ENCODE measurements at places on chromosomes 2 and 18.
A peak's percentile ranks its signal among the peaks of the same experiment; 100 is the strongest.

DNA sequence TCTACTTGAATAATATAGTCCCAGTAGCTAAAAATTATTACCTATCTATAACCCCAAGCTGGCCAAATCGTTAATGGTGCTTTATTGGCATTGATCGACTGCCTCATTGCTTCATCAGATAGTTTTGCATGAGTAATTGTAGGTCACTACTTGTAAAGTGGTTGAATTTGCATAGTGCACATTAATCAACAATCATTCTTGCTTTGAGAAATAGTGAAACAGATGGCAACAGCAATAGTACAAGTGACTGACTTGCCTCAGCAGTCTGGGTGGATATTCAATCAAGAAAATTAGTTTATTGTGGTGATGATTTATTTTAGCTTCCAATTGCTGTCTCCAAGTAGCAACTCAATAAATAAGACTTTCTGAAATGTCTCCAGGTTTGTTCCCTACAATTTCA, 117.8 kb upstream of the NRXN1 start:
- DNase-seq: no peak

GRCh38 chr18:67007999-67008398, 404.1 kb upstream of the CDH19 start:
- no peak for DNase-seq

DNA sequence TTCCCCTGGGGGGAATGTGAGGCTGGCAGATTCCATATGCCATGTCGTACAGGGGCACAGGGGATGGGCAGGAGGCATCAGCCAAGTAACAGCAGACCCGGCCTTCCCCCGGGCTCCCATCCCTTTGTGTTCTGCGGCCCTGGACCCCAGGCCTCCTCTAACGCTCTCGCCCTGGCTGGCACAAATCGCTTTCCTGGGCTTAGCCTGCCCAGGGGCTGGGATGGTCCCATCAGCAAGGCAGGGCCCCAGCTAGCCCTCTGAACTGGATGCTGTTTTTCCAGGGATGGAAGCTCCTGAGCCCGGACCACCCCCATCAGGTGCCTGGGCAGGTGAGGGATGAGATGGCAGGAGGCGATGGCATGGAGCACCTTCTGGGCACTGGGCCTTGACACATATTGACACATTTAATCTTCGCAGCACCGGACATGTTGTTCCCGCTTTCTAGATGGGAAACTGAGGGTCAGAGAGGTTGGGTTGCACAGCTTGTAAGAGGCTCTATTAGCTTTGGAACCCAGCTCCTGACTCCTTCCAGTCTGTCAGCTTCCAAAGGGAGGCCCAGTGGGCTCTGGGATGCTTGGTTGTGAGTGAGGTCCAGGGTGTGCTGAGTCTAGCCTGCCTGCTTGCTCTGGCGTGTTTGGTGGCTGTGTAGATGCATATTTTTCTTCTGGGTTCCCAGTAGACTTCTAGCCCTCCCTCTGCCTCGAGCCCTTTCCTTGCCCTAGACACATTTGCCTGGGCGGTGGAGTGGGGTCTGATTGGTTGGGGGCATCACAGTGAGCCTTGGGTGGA, 40.3 kb downstream of the GLI2 start:
- no peak for DNase-seq

DNA sequence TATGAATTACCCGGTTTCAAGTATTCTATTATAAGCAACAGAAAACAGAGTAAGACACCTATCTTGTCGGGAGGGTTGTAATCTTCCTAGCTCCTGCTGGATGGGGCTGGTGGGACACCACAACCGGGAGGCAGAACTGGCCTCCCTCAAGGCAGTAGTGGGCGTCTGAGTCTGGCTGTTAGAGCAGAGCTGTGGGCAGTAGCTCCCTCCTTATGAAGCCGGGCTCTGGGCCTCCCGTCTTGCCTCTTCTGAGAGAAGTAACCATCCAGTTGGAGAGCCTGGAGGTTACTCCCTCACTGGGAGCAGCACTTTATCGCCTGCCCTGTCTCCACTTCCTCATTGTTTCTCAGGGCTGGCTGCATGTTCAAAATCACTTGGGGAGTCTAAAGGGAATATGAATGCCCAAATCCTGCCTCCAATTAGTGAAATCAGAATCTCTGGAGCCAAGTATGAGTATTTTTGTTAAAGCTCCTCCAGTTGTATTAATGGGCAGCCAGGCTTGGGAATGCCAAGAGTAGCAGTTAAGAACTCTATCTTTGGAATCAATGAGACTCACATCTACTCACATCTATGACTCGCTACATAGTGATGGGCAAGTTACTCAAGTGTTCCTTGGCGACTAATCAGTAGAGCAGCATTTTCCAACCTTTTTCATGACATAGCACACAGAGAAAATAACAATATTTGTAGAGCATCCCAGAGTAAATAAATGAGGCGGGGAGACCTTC, 27.3 kb upstream of the NRP2 start:
- DNase-seq: peak; percentile 73

- DNase-seq: peak; percentile 9
Measured at GRCh38 chr2:175769200-175769599, 232.9 kb downstream of the LNPK start.

- DNase-seq: peak; percentile 86
Measured at GRCh38 chr18:45993438-45993837, 26.3 kb upstream of the EPG5 start.

- DNase-seq: peak; percentile 58
Measured at GRCh38 chr2:159506764-159507440, 109.4 kb downstream of the BAZ2B start.

DNA sequence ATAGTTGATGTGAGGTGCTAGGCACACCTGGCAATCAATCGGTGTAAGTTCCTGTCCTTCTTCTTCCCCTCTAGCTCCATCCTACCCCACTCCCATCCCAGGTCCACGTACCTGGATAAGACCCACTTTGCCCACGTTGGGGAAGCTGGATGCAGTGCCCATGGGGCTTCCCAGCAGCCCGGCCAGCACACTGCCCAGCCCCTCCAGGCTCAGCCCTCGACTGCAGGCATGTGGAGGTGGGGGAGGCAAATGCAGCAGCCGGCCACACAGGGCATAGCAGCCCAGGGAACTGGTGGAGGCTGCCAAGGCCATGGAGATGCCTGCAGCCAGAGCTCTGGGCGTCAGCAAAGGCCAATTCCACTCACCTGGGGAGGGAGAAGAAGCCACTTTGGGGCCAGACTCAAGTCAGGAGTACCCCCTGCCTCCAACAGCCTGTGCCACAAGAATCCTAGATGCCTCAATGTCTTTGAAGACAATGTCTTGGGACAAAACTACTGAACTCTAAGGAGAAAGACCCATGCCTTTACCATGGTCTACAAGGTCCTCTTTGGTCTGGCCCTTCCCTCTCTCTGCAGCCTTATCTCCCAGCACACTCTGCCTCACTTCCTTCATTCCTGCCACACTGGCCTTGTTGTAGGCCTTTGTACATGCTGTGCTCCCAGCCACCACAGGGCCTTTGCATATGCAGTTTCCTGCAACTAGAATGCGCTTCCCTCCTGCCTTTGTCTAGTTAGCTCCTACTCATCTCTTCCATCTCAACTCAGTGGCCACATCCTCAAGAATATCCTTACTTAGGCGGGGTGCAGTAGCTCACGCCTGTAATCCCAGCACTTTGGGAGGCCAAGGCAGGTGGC, 4.5 kb downstream of the SLC23A3 start:
- no peak for DNase-seq

- DNase-seq: no peak
Measured at GRCh38 chr2:165792104-165792454, 2.0 kb downstream of the GALNT3 start.

DNA sequence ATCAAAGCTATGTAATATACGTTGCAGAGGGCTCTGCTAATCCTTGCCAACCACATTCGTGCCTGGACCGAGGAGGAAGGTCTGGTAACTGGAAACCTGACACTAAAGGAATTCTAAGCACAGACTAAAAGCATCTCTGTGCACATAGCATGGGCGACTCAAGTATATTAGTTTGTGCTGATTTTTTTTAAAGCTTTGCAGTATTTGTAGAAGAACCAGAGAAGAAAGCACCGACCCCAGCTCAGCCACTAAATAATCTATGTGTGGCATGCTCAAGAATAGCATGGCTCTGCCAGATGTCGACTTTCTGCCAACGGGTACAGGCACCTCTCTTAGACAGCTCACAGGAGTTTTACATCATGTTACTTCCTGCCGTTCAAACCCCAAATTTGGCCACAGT, 73.2 kb upstream of the NRP2 start:
- DNase-seq: no peak

DNA sequence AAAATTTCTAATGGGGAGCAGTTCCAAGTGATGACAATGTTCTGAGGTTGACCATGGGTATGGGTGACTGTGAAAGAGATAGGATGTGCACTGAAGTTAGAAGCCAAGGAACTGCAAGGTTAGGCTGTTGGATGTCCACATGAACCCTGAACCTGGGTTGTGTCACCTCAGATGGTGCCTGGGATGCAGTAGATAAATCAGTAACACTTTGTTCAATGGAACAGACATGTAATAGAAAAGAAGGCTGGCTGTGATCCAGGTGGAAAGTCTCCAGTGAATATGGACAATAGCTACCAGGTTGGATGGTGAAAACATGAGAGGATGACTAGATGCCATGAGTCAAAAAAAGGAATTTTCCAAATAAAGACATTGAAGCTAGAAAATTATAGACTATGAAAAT, 131.4 kb downstream of the TRABD2A start:
- DNase-seq: no peak

GRCh38 chr2:47198985-47199451, 43.9 kb upstream of the STPG4 start:
- DNase-seq: peak; percentile 100

DNA sequence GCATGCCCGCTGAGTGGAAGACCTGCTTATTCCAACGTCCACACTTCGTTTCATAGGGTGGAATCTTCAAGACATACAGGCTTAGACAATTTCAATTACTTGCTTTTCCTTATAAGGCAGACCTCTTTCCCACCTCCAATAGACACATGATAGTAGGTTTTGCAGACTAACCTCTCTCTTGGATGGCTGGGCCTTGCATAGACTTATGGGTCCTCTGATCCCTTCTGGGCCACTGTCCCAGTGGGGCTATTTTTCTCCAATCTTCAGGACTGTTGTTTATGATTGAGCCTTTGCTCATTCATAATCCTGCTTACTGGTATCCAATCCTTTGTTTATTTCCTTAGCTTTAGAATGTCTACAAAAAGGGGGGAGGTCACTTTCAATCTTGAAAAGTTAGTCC, 138.9 kb downstream of the FAM210A start:
- no peak for DNase-seq

- DNase-seq: no peak
Measured at GRCh38 chr2:45964906-45965305, 313.4 kb downstream of the PRKCE start.

DNA sequence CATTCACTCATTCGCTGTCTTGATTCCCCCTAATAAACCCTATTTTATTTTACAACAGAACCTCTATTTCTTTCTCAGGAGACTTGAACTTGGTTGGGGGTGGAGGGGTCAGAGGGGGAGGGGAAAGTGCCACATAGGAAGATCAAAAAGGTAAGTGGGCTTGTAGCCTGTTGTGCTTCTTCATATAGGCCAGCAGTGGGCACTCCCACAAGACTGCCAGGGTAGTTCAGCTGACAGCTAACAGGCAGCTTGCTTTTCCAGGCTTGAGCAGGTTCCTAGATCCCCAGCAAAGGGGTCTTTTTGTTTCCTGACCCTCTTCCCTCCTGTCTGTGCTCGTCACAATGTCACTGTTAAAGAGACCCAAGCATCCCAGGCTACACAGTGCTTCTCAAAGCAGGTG, 829 bp upstream of the KIAA2012 start:
- DNase-seq: peak; percentile 22

DNA sequence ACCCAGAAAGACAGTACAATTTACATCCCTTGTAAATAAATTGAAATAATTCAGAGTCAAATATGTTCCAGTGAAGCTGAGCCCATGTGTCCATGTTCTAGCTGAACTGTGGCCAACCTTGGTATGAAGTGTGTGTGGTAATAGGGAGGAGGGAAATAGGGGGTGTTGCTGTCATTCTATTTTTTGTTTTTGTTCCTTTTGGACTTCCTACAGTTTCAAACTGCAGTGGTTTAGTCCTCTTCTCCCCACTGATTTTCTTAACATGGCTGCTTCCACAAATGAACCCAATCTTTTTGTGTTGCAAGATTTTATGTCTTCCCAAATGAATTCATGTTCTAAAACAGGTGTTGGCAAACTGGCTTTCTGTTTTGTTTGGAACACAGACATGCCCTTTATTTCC, 156.9 kb downstream of the CCBE1 start:
- peak; percentile 41 for DNase-seq

Data from iris pigment epithelial cell (primary cell).